ENCODE measurements at places on chromosomes 11 and 22.

GRCh38 chr11:96188243-96189006 is 154.6 kb downstream of the MAML2 start:
- peak; percentile 61 for DNase-seq

DNA sequence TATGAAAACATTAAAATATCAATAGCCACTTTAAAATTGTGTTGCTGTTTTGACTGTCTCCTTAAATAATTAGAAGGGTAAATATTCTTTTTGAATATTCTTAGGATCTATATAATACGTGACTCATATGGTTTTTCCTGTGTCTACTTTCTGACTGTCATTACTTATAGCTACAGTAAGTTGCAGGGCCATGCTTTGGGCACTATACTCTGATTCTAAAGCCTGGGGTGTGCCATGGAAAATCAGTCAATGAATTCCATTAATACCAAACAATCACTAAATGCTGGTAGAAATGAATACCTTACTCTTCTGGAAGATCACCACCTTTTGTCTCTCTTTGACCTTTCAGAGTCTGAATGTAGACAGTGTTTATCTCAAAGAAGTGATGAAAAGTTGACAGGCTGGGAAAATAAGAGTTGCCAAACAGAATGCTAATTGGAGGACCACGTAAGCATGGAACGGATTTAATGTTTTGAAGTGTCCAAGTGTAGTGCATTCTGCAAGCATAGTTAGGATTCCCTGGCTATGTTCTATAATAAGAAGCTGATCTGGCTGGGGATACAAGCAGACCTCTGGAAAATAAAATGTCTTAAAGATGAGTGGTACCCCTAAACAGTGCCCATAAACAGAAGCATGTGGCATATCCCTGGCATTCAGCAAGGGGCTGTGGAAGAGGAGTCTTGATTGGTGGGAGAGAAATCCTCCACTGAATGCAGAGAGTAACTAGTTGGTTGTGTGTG is 16.8 kb downstream of the LUZP2 start:
- DNase-seq = no peak

DNA sequence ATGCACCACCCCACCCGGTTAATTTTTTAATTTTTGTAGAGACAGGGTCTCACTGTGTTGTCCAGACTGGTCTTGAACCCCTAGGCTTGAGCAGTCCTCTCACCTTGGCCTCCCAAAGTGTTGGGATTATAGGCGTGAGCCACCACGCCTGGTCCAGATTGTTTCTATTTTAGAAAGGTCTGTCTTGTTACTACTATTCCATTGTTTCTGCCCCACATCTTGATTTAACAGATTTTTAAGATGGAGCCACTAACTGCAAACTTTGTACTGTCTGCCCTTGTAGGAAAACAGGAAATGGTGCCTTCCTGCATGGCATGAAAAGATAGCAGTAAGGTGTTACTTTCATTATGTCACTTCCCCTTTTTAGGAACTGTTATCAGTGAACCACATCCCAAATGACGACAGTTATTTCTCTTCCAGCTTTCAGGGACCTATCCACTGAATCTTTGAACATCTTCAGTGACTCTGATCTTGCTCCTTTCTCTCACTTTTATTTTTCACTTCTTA is 23.2 kb downstream of the TAF1D start:
- peak; percentile 30 for DNase-seq

DNA sequence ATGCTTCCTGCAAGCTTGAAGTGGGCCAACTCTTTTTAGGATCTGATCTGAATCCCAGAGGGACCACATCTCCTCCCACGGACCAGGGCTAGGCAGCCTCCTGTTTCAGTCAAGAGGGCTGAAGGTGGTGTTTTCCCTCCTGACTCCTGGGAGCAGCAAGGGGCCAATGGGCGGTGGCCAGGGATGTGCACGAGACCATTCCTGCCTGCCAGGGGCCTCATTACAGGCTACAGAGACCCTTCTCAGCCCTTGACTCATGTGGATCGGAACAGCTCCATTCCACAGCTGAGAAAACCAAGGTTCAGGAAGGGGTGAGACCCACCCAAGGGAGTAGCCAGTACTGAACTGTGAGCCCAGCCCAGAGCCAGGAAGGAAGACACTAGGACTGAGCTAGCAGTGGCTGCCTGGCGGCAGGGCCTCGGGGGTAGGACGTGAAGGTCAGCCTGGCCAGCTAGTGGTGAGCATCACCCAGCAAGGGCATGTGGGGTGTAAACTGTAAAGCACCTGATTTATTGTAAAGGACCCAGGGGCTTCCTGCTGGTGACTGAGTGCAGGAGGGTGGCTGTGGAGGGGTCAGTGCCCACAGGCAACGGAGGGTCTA is 3.4 kb upstream of the P2RY6 start:
- no peak for DNase-seq

DNA sequence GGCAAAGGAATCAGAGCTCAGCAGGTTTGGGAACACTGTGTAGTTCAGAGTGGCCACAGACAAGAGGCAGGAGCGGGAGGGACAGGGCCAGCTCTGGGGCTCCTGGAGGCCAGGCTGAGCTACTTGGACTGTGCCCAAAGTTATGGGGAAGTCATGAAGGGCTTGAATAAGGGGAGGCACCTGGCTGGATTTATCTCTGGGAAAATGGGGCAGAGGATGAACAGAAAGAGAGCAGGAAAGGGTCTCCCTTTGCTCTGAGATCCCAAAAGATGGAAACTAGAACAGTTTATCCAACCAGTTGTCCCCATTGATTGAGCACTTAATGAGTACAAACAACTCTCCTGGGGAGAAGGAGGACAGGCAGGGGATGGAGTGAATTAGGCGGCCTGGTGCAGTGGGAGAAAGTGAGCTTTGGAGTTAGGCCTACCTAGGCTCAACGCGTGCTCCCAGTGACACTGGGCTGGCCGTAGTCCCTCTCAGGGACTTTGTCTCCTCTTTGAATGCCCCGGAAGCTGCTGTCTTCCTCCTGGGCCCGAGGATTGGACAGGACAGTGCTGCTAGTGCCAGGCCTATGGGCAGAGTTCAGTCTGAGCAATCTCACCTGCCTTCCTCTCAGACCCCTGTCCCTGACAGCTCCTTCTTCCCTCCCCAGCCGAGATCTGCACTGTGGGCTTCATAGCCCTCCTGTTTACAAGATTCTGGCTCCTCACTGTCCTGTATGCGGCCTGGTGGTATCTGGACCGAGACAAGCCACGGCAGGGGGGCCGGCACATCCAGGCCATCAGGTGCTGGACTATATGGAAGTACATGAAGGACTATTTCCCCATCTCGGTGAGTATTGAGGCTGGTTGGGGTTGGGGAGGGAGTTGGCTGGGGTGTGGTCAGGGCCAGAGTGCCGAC is 2.0 kb downstream of the MOGAT2 start:
- DNase-seq = no peak

- DNase-seq = peak; percentile 18
Measured at GRCh38 chr11:114195981-114196731, 100.0 kb upstream of the NNMT start.

DNA sequence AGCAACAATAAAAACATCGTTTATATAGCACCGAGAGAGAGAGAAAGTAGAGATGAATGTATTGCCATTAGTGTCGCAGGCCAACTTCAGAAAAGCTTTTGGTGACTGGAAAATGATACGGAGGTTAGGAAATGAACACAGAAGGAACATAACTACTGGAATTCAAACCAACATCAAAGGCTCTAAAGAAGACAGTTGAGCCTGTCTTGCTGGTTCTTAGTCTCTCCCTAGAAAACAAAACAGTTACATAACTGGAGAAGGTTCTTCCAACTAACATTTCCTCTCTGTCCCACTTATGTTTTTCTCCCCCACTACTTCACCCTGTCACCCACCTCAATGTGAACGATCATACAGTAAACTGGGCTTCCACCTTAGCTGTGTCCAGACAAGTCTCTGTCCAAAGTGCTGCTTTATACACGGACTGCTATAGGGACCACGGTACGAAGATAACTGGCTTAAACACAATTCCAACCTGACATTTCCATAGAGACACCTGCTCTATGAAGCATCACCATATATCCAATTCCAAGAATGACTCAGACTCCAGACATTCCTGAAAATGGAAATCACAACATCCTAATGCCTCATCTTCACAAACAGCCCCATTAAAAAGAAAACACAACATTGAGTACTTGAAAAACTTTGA is 85.2 kb upstream of the ARHGAP32 start:
- no peak for DNase-seq

DNA sequence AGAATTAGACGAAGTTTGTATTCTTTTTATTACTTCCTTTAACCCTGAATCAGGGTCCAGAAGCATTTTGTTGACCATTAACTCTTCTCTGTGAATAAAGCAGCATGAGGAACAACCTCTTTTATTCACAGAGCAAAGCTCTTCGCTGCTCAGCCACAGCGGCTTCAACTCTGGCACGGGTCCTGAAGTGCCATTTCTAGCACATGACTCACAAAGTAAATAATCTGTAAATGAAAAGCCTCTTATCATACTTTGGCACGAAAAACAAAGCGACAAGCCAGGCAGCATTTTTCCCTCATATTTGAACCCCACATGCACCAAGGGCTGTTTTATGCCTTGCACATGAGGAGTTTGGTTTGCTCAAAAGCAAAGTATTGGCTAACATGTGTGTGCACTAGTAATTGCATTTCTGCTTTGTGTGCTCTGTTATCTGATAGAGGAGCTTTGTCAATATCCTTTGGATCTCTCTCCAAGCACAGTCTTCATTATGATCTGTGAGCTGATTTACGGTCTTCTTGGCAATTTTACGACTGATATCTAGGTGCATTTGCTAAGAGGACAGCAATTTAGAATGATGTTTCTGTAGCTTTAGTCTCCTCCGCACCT is 33.0 kb upstream of the APOBEC3A start:
- DNase-seq = peak; percentile 65

DNA sequence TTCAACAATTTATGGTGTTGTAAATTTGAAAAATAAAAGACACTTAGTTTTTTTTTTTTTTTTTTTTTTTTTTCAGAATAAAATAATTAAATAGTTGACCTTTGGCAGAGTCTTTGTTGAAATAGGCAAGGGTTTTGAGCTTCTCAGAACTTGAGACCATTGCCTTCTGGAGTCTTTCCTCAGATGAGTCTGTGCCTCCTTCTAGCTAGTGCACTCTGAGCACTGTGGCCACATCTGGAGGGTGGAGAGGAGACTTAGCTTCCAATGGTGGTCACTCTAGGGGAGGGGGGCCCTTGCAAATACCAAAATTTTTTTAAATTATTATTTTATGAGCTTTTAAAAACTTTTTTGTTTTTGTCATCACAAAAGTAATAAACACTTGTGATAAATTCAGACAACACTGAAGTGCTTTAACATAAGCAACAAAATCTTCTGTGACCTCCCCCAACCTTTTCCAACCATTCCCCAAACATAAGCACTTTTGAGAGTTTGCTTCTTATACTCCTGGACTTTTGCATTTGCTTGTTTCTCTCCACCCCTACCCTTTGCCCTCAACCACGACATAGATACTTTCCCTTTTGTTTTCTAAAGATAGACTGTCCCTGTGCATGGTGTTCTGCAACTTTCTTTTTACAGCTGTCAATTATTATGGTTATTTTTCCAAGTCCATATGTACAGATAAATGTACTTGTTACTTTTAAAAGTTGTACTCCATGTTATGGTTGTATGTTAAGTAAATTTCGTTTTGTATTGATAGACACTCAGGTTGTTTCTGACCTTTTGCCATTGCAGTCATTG is 41.1 kb downstream of the BMAL1 start:
- DNase-seq = peak; percentile 27

DNA sequence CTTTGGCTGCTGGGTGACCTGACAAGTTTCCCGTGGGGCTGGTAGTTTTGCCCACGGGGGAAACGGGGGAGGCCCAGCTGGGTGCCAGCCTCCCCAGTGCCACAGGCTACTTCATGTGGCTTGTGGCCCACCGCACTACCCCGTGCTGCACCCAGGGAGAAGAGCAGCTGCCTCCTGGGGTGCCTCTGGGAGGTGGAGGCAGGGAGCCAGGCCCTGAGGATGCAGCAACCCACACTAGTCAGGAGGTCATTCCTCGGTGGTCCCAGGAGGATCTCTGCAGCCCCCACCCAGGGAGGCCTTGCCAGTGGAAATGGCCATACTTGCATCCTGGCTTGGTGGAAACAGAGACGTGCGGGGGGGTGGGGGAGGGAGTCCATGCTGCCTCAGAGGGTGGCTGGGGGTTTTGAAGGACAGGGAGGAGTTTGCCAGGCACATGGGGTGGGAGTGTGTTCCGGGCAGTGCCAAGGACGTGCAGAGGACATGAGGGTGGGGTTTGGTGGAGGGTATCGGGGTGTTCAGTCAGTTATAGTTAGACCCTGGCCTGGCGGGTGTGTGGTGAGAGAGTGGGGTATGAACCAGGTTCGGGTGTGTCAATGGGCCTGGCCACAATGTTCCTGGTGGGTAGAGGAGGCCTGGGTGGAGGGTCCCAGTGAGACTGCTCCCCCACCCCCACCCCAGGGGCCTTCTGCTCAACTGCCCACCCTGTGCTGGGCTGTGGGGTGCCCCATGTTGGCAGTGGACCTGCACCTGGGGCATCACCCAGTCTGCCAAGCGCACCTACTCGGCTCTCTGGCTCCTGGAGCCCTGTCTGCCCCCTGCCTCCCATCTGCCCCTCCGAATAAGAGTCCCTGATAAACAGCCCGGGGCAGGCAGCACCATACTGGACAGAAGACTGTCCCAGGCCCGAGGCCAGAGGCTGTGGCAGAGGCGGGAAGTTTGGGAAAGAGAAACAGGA is 3.8 kb downstream of the PIM3 start:
- DNase-seq = no peak

GRCh38 chr11:65574811-65575567 is 864 bp upstream of the EHBP1L1 start:
- peak; percentile 87 for DNase-seq

DNA sequence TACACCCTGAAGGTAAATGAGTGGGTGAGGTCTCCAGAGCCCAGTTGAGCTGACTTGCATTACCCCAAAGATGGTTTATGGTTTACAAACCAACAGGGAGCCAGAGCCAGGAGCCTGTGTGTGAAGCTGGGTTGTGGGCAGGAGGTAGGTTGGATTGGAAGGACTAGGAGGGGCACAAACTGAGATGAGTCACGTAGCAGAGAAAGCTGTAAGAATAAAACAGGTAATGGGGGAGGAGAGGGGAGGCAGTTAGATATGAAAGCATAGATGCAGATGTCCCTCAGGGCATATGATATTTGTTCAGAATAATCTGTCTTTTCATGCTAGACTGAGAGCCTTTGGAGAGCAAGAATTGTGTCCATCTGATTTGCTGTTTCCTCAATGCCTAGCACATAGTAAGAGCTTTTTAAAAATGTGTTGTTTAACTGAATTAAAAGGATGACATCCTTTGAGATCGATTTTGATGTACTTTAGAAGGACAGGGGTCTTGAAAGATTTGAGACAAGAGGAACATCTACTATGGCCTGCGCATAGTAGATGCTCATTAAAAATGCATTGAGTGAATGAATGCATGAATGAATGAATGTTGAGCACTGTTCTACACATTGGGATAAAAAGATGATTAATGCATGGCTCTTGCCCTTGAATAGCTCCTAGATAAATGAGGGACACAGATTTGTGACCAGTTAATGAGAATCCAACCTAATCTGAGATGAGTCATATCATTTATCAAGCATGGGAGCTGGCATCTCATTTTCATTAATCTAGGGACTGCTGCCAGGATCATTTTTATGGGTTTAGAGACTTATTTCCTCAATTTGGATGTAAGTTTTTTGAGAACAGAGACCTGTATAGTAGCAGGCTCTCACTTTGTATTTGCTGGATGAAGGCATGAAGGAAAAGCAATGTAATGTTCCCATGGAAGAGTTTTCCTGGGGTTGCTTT is 175.8 kb upstream of the BDNF start:
- DNase-seq = no peak

Measured in RPMI8226 (cell line).